ENCODE measurements at places on chromosomes 6 and 20. TPM values are rescaled to one million over a fixed set of nuclear protein-coding genes. Genes with fewer than 3 reads are reported as not detected.

DLL1 gene
- total RNA-seq, result 10.6 TPM

IMPG1 gene
- 0.36 TPM for total RNA-seq

SLC22A3 gene
- 4.3 TPM for total RNA-seq

SLC16A10 gene
- 12.1 TPM for total RNA-seq

FRS3 gene
- 5.2 TPM for total RNA-seq

HLA-F gene
- 2.4 TPM for total RNA-seq

LY6G6C gene
- total RNA-seq, result not detected

ZKSCAN4 gene
- total RNA-seq, result 6.7 TPM

NMBR gene
- total RNA-seq, result 2.5 TPM

FRMD1 gene
- total RNA-seq, result not detected

RHAG gene
- total RNA-seq, result 0.64 TPM

- DNase-seq, result peak; percentile 25
Observed at GRCh38 chr20:25389401-25389857, 1.2 kb downstream of the ABHD12 start.

DNA sequence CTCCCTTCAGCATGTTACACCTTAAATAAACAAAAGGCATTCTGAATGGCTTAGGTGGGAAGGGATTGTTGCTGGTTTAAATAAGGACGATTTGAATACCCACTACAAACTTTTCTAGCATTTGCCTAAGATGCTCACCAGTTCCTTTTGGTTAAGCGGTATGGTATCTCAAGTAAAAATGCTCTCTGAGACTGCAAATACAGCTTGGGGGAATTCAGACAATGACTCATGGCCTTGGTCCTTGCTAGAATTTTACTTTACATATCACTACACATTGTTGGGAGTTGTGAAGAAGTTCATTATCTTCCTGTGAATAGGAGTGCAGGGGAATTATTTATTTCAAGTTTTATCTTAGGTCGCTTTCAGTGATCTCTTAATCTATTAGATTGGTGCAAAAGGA, 670.7 kb downstream of the UTRN start:
- no peak for DNase-seq

DNA sequence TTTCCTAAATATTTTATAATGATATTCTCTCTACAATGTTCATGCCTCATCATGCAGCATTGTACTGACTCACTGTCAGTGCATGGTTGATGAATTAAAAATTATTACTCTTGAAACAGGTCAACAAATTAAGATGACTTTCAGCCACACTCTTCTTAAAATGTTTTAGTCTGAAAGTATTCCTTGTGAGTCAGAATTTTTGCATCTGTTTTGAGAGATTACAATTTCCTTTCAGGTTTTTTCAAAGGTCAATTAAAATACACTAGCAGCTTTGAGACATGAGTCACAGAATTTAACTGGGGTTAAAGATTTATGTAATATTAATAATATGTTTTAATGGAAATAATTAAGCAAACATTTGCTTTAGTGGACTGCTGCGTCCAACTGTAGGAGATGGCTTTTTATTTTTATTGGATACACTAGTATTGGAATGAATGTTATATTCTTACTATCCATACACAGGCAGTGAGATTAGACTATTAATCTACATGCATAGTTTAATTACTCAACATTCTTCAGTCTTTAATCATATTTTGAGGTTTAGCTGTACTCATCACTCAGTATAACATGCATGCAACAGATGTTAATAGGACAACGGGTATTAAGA, 9.7 kb downstream of the COL12A1 start:
- no peak for DNase-seq

GRCh38 chr6:161921602-161922395, 647.9 kb upstream of the AGPAT4 start:
- DNase-seq, result peak; percentile 3

- peak; percentile 44 for DNase-seq
Observed at GRCh38 chr20:8862092-8862491, 206.8 kb upstream of the PLCB4 start.

GRCh38 chr6:139311831-139312230, 20.0 kb upstream of the TXLNB start:
- DNase-seq, result no peak

DNA sequence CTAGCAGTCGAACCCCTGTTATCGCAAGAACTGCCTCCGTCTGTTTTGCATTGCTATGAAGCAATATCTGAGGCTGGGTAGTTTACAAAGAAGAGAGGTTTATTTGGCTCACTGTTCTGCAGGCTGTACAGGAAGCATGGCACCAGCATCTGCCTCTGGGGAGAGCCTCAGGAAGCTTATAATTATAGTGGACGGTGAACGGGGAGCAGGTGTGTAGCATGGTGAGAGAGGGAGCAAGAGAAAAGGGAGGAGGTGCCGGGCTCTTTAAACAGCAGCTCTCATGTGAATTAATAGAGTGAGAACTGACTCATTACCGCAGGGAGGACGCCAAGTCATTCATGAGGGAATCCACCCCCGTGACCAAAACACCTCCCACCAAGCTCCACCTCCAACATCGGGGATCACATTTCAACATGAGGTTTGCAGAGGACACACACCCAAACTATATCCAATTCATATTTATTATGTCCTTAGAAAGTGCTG, 172.6 kb upstream of the KCNG1 start:
- DNase-seq, result no peak

DNA sequence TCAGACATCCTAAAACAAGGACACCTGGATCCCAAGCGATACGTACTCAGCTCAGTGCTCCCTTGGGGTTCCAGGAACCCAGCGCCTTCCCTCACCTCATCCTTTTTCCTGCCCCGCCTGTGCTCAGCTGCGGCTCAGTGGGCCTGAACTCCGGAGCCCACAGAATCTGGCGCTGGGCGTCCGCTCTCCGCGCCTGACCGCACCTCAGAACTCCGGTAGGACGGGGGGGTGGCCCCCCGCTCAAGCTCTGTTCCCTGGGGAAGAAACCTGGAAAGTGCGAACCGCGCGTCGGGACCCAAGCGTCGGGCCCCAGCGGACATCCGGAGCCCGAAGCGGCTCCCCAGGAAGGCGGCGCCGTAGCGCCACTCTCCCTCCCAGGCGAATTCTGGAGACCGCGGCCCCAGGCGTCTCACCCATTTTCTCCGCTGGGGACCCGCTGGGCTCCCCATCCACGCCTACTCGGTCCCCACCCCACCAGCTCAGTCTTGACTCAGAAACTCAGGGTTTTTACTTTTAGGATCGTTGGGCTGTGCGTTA, 336 bp upstream of the LY6G5C start:
- peak; percentile 35 for DNase-seq

DNA sequence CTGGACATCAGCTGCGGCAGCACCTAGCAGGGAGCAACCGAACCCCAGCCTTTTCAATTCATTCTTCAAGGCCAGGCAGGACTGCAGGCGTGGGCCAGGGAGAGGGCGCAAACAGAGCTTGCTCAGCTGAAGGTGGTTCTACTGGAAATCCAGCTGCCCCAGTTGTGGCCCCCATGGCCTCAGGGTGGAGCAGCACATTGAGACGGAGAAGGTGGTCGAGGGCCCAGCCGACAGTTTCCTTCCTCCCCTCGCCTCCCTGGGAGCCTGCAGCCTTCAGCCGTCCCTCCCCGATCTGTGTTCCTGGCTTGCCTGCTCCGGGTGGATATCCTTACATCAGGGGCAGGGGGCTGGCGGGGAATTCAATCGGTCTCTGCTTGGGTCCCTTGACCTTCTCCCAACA, 217.8 kb downstream of the ANKRD60 start:
- no peak for DNase-seq

DNA sequence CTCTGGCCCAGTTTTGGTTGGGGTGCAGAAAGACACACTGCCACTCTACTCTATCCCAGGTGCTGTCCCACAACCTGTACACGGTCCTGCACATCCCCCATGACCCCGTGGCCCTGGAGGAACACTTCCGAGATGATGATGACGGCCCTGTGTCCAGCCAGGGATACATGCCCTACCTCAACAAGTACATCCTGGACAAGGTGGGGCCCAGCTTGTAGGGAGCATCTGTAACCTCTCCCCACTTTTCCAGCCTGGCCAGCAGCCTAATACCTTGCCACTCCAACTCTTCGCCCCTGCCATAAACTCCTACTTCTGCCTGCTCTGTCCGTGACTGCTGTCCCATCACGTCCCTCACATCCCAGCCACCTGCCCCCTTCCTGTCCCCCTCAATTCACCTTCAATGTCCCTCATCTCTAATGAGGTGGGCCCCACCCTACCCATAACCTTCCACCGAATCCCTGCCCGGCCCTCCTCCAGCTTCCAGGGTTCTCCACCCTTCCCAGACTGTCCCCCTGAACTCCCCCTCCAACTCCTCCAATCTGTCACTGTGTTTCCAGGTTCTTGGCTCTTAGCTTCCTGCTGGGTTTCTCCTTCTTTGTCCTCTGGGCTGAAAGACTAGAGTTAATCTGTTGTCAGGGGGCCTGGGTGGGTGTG, 12.1 kb downstream of the DEF6 start:
- no peak for DNase-seq

GRCh38 chr20:11137688-11138087, 463.9 kb upstream of the JAG1 start:
- DNase-seq, result no peak

- DNase-seq, result peak; percentile 66
Observed at GRCh38 chr6:16320533-16321340, 82.3 kb downstream of the GMPR start.

GRCh38 chr20:25290646-25291431, 43.0 kb downstream of the PYGB start:
- no peak for DNase-seq

- no peak for DNase-seq
Observed at GRCh38 chr6:168100803-168101589, 22.0 kb upstream of the FRMD1 start.

- DNase-seq, result no peak
Observed at GRCh38 chr6:28496099-28496779, 19.4 kb downstream of the GPX6 start.

GRCh38 chr6:31627690-31628287, 7.3 kb downstream of the PRRC2A start:
- DNase-seq, result no peak

DNA sequence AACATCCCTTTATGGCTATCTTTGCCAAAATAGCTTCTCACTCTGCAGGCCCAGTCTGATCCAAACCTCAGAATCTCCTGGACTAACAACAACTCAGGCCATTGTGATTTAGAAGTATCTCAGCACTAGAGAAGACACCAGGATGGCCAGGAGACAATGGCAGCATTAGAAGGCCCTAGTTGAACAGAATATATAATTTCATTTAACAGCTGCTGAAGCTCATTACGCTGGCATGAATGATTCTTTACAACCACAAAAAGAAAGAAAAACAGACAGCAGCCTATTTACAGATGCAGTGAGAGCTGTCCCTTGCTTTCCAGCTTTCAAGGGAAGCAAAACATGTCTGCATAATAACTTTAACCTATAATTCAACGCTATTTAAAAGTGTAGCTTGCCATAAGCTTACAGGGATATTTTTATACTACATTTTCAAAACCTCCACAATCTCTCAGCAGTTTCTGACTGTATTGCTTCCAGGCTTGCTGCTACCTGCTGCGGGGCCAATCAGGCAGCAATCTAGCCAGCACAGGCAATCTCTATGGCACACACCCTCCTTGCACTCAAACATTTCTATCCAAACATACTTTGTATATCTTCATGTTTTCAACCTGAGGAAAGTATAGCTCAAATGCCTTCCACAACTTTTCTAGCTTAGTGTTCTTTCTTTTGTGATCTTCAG, 107.3 kb downstream of the OGFRL1 start:
- DNase-seq, result peak; percentile 26

- DNase-seq, result no peak
Observed at GRCh38 chr6:167113047-167113754, 9.7 kb upstream of the CCR6 start.

GRCh38 chr20:62319346-62319909, 16.6 kb downstream of the ADRM1 start:
- DNase-seq, result no peak

GRCh38 chr6:25889877-25890853, 16.1 kb upstream of the SLC17A3 start:
- DNase-seq, result peak; percentile 19

DNA sequence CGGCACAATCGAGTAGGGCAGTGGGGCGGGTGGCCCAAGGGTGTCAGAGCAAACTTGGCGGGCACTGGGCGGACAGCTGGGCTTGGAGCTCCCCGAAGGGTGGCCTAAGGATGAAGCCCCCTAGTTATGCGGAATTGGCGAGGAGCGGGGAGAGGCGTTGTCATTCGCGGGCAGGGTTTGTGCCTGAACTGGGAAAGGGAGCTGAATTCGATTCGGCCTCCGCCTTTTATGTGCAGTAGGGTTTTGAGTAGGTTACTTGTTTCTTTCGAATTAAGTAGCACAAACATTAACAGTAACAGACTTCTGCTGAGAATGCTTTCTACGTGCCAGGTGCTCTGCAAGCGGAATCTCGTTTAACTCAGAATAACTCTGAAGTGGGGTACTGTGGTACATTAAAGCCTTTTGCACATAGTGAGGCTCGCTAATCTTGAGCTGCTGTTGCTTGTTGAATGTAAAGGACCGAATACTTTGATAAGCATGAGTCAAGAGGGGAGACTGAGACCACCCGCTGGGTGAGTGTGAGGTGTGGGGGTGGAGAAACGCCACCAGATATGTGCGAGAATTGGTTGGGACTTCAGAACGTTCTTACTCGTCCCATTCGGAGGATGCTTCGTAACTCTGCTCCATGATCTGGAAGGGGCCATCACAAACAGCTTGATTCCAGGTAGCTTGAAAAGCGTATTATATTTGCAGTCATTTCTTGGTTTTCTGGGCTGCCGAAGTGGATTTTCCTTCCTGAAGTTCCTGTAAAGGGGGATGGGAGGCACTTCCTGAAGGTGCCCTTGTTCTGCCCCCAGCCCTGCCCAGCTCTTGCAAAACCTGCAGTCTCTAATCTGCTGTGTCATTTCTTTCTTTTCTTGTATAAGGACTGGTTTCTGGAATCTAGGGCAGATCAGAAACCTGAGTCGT, 833 bp downstream of the RAB5IF start:
- no peak for DNase-seq

DNA sequence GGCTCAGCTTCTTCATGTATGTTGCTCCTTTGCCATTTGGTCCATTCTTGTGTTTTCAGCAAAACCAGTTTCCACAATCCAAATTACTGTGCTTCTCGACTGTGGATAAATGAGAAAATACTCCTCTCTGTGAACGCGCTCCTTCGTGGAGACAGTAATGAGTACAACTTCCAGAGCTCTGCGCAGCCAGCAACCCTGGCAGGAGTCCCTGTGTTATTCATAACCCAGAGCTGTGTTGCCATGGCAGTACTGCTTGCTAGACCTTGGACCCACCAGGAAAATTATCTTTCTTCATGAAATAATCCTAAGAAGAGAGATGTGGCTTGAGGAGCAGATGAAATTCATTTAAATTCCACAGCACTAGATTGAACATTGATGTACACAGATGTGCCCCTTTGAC, 73.7 kb downstream of the SLC22A3 start:
- no peak for DNase-seq

- DNase-seq, result no peak
Observed at GRCh38 chr20:62578294-62578897, 63.9 kb upstream of the SLCO4A1 start.

DNA sequence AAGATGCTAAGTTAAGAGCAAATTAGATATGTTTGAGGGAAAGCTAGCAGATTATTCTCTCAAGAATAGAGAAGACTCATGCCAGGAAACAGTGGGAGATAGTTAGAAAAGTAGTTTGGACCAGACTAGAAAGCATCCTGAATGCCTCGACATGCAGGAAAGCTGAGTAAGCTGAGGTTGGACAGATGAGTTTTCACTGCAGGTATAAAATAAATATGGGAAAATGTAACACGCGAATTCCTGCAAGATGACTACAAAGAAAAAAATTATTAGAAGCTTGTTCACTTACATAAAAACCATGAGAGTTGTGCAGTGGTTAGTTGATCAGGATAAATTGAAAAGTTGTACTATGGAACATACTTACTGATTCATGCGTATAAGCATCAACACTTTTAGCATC, 484.2 kb upstream of the MANEA start:
- no peak for DNase-seq

GRCh38 chr6:21928827-21929226, 335.3 kb downstream of the SOX4 start:
- no peak for DNase-seq

GRCh38 chr6:157688960-157689599, 134.0 kb upstream of the SNX9 start:
- no peak for DNase-seq
